Putamen (tissue), 1 donor: ENCODE measurements at places on chromosomes 5 and 9.

DNA sequence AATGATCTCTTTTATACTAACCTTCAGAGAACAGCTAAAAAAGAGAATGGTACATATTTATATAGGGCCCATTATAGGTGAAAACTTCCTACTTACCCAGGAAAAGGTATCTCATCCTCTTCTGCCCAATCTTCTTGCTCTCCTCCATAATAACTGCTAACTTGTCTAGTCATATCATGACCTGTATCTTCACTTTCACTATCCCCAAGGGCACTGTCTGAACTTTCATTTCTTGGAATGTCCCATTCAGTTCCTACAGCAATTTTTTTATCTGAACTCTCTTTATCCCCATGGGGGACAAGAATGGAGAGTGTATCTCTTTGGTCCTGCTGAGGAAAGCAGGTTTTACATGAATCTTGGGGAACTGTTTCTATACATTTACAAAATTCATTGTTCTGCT is 36.4 kb upstream of the RAPGEF6 start:
- no peak for DNase-seq

- DNase-seq: no peak
Observed at GRCh38 chr9:37239224-37239859, 119.0 kb downstream of the ZCCHC7 start.

DNA sequence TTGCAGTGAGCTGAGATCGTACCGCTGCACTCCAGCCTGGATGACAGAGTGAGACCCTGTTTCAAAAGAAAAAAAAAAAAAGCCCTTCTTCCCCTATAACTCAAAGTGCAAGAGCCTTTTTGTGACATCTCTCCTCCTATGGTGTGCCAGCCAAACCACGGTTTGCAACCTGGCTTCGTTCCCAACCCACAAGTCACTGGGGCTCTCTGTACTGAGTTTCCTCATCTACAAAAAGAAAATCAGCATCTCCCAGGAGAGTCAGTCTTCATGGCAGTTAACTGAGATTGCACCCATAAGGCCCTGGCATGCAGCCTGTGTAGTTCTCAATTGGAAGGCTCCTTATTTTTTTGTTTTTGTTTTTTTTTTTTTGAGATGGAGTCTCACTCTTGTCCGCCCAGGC is 14.8 kb downstream of the ODF2 start:
- DNase-seq: no peak

GRCh38 chr5:128366147-128366546 is 171.9 kb downstream of the FBN2 start:
- DNase-seq: no peak

- DNase-seq: no peak
Observed at GRCh38 chr9:125878164-125878631, 131.0 kb downstream of the PBX3 start.

DNA sequence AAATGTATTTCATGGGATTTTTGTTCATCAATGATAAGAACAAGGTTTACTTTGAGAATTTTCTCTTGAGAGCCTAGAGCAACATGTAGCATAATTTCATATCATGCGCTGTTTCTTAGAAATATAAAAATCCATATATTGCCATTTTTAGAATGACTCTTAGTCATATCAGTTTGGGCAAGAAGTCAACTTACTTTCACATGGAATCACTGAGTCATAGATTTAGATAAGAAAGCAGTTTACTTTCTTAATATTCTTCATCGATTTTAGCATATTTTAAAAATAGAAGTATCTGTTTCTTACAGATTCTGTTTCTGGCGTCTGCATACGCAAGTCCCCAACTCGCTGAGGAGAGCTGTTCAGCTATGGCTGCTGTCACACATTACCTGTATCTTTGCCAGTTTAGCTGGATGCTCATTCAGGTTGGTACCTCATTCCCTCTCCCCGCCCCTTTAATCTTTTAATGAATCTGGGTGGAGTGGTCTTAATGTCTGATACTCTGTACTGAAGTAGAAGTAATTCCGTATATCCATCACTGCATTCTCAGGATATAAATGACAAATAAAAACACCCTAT is 406.6 kb downstream of the ADGRV1 start:
- DNase-seq: no peak

DNA sequence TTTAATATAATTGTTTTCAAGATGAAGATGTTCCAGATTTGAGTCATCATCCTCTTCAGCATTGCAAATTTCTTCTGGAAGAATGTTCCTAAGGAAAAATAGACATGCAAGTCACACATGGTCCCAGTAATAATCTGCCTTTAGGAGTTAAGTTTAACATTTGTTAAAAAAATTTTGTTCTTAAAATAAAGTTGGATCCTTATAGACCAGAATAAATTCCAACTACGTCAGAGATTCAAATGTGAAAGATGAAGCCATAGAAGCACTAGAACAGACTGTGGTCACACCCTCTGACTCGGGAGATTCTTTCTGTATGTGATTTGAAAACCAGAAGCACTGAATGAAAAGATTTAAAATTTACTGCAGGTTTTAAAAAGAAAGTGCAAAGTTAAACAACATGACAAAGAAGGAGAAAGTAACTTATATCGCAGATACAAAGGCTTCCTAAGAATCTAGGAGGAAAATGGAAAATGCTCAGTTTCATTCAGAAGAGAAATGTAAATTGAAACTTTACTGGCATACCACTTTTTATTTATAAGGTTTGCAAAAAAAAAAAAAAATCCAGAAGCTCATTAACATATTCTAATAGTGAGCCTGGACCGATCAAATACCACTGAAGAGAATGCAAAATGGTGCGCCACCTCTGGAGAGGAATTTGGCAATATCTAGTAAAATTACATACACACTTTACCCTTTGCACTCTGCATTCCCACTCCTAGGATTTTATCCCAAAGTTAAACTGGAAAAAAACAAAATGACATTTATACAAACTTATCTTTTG is 14.3 kb upstream of the ASPN start:
- peak; percentile 33 for DNase-seq

DNA sequence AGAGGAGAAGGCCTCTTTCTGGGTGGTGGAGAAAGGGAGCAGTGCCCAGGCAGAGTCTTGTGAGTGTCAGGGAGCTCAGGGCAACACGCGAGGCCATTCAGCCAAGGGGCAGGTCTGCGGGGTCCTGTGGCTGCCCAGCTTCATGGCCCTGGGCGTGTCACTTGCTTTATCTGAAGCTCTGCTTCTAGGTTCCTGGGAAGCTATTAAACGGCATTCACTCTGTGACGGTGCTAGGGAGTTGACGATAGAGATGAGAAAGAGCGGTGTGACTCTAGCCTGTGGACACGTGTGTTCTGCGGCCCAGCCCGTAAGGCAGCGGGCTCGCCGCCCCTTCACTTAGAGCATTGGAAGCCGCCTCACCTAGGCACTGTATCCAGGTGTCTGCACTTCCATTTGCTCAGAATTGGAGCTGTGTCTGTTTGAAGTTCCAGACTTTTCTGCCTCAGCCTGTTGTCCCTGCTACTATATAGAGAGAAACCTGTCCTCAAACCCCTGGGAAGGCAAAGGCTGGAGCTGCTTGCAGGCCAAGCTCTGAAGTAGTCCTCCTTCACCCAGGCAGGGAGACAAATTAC is 88.3 kb downstream of the PHF2 start:
- no peak for DNase-seq

DNA sequence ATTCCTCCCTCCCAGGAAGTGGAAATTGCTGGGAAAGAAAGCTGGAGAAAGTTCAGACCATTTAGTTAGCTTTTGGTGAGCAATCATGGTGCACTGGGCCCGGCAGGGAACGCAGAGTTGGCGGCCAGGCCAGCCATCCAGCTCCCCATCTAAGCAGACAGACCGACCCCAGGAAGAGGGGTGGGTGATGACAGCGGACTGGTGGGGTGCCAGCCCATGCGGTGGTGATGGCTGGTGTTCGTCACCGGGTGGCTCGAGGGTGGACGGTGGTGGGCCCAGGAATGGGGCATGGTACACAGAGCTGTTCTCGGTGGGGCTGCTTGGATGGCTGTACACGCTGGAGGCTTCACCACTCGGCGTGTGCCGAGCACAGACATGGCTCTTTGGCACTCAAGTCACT is 85.6 kb upstream of the ARAP3 start:
- DNase-seq: no peak

DNA sequence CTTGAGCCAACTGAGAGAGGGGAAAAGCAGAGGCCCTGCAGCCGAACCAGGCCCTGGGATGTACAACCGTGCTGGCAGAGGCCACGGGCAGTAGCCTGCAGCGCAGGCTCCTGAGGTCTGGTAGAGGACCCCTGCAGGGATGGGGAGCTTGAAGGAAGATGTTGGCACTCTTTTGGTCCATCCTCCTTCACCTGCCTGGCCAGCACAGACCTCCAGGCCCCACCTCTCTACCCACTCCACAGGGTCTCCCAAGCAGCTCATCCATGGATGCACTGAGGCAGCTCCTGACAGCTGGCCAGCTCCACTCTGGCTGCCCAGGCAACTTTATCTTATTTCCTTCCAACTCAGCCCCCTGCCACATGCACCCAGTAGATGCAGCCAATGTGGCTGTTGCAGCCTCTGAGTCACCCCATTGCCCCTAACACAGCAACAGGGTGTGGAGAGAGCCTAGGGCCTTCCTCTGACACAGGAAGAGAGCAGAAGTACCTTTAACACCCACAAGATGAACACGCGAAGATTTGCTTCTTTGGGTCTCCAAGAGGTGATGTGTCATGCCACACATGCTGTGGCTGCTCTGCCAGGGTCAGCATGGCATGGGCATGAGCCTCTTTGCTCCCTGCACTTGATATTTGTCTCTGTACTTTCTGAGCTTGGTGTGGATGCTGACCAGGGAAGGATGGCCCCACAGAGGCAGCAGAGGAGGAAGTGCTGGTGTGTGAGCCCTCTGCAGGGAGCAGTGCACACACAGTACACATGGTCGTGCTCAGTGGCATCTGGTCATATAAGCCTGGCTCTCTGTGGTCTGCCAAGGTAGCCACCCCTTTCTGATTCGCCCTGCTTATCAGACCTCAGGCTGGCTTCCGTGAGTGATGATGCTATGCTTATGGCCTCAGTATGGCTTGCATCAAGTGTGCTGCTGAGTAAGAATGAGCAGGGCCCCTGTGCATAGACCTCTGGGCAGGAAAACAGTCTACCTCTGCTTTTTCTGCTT is 117.2 kb downstream of the NRG2 start:
- DNase-seq: no peak

GRCh38 chr5:137199966-137200365 is 299.2 kb downstream of the SPOCK1 start:
- no peak for DNase-seq

- no peak for DNase-seq
Observed at GRCh38 chr5:68928617-68929302, 165.1 kb upstream of the SLC30A5 start.

GRCh38 chr5:66981266-66982055 is 215.1 kb downstream of the CD180 start:
- DNase-seq: no peak

- no peak for DNase-seq
Observed at GRCh38 chr9:131395157-131396098, 1.5 kb downstream of the PRRC2B start.

DNA sequence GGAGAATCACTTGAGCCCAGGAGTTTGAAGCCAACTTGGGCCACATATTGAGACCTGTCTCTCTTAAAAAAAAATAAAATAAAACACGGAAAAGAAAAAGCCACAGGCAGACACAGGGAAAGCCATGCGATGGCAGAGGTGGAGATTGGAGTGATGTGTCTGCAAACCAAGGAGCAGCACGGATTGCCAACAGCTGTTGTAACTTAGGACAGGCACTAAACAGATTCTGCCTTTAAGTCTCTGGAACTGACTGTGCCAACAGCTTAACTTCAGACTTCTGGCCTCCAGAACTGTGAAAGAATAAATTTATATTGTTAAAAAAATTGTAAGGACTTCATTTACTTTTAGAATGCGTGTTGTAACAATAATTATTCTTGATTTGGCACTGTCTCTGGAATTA is 318.5 kb upstream of the CHD1 start:
- DNase-seq: no peak

- no peak for DNase-seq
Observed at GRCh38 chr9:110809038-110809595, 140.5 kb downstream of the MUSK start.

DNA sequence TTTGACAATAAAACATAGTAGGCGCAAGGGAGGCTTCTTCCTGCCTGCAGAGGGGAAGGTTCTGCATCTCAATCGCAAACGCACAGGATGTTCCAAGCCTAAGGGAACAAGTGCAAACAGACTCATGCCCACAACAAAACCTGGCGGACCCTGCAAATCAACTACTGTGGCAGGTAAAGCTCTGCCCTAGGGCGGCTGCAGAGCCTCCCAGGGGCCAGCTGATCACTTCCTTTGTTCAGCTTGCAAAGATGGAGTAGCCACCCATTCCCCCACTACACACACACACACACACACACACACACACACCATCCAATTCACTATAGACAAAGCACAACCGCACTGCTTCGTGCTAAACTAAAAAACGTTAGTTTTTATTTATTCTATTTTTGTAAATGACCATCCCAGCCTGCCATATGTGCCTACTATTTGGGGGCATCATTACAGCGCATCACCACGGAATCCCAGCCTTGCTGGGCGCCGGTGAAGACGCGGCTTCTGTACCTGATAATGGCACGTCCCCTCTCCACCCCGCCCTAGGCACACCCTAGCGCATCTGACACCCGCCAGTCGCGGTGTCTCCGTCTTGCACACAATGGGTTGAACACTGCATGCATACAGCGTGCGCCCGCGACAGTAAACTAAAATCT is 57.6 kb downstream of the DPYSL3 start:
- no peak for DNase-seq

- DNase-seq: no peak
Observed at GRCh38 chr5:174371600-174372094, 326.1 kb downstream of the NSG2 start.

GRCh38 chr5:124599028-124599973 is 147.1 kb downstream of the ZNF608 start:
- no peak for DNase-seq

DNA sequence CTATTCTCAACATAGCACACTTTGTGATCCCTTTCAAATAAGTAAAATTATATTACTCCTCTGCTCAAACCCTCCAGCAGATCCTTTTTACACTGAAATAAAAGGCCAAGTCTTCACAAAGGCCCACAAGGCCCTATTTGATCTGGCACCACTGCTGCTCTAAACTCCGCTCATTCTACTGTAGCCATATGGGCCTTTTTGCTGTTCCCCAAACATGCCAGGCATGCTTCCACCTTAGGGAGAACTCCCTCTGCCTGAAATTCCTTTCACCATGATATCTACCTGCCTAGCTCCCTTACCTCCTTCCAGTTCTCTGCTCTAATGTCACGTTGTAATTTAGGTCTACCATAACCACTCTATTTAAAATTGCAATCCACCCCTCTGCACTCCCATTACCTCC is 28.3 kb downstream of the NRG2 start:
- DNase-seq: no peak

GRCh38 chr5:180644129-180644824 is 5.1 kb downstream of the FLT4 start:
- no peak for DNase-seq
